ENCODE measurements at places on chromosomes 16 and 17. TPM values are rescaled to one million over a fixed set of nuclear protein-coding genes. Genes with fewer than 3 reads are reported as not detected.

GRCh38 chr17:28751600-28752366, 8.0 kb downstream of the TRAF4 start:
- DNase-seq, result no peak

- no peak for DNase-seq
These were observed 24.0 kb upstream of the GINS2 start for GRCh38 chr16:85712801-85713200.

DNA sequence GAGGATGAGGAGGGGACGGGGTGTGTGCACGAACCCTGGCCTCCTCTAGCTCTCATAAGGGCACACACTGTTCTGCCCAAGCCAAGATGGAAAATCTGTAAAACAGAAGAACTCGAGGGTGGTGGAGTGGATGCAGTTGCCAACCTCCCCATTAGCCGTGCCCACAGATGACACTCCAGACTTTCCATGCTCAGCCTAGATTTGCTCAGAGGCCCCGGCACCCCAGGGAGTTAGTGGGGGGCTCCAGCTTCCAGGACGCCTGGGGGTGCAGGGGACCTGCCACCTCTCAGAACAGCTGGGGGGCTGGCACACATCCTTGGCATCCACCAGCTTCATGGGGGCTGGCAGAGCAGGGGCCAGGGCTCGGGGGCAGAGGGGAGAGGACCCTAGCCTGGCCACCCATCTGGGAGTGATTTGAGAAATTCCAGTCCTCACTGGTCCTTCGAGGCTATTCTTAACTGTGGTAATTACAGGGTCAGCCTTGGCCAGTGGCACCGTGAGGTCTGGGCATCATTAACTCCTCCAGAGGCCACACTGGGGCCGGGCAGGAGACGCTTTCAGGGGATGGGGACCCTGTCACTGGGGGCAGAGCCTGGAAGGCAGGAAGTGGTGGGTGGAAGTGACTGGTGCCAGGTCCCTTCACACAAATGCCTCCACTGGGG, 14.3 kb downstream of the VASN start:
- no peak for DNase-seq

GRCh38 chr16:73049511-73049910, 1.6 kb upstream of the ZFHX3 start:
- no peak for DNase-seq

DNA sequence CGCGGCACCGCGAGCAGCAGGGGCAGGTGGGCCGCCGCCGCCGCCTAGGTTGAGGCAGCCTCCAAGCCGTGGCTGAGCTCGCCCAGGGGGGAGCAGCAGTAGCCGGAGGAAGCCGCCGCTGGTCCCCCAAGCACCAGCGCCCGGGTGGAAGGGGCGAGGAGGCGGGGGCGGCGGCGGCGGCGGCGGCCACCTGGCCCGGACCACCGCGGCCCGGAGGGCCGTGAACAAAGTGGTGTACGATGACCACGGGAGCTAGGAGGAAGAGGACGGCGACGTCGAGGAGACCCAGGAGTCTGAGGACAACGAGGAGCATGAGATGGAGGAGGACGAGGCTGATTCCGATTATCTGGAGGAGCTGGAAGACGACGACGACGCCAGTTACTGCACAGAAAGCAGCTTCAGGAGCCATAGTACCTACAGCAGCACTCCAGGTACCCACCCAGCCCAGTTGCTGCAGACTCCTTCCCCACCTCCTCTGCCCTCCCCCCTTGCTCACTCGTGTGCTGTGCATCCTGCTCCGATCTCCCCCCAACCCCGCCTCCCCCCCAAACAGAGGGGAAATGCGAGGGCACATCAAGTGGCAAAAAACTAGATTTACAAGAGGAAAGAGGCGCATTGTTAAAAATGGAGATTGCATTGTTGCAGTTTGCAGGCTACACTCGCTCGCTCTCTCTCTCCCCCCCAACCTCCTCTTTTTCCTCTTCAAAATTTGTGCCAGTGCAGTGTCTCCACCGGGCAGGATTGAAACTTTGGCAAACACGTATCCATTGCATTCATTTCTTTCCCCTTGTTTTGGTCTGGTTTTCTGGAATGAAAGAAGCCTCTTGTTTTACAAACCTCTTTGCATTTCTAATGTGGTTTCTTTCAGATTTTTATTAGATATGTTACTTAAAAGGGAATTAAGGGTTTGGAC, 41.8 kb upstream of the AMZ2 start:
- DNase-seq, result no peak

CRYM gene
- 8.0 TPM for polyA plus RNA-seq

Measured in left renal cortex interstitium (tissue), 4 donors.